ENCODE measurements at places on chromosomes 3 and 15.

DNA sequence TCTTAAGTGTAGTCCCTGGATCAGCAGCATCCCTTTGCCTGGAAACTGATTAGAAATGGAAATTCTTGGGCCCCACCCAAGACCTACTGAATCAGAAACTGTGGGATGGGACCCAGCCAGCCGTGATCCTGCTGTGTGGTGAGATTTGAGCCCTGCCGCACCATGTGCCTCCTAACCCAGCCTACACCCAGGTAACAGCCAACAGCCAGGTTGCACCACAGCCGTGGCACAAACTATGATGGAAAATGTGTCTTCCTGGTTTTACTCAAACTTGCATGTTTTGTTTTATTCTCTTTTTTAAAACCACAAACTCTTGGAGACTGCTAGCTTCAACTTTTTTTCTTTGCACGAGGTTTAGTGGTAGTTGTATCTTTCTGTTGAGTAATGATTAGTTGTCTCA lies 2.6 kb downstream of the LIMD1 start:
- DNase-seq, result no peak

DNA sequence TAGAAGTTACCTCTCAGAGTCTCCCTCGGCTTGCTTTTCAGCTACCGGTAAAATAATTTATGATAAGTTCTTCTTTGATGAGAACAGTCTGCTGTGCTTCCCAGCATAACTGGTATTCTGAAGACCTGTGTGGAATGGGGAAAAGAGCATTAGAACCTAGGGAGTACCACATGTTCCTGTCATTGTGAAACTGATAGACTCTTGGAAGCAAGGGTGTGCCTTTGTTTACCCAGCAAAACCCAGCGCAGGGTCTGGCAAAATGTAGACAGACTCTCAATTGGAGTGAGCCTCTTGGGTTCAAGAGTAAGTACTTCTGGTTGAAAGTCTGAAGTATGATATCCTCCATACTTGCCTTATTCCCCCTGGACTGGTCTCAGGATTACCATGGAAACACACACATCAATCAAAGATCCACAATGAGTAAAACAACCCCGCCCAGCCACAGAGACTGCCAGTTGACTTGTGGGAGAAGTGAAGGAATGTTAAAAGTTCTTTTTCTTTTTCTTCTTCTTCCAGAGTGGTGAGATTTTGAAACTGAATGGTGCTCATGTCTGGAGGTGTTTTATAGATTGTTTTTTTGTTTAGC lies 652.4 kb upstream of the NAALADL2 start:
- DNase-seq, result no peak

DNA sequence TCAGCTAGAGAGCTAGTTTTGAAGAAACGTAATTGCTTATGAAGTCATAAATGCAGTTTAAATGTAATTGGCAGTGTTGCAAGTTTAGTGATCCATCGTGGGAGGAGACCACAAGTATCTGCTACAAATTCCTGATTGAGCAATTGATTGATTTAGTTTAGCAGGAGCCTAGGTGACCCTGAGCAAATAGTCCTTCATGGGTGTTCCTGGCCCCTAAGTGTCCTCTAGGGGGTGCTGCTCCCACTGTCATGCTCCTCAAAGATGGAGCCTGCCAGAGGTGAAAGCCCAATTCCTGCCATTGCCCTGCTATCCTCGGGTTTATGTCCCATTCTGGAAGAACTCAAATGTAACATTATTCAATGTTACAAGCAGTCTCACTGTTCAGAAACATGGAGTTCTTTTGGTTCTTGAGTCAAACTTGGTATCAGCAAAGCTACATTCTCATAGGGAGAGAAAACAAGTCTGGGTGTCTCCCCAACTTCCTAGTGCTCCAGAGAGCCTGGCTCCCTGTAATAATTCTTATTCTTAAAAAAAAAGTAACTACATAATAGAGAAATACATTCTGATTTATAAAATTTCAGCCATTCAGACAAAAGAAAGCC lies 29.8 kb upstream of the SENP5 start:
- DNase-seq, result peak; percentile 5

DNA sequence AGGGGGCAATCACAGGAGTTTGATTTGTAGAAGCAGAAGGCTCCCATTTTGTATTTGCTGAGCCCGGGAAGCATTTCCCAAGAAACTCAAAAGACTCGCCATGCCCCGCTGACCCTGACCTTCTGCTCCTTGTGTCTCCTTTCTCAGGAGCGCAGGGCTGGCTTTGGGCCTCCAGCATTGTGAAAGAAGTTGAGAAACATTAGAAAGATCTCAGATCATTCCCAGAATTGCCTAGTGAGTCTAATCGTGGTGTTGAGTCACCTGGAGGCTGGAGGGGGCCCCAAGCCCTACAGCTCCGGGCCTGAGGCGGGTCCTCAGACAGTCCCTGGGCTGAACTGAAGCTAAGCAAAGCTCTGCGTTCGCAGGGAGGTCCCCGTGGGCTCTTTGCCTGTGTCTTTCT lies 10.9 kb upstream of the PIGZ start:
- DNase-seq, result peak; percentile 92

- DNase-seq, result no peak
Measured at GRCh38 chr3:60652829-60653228, 598.4 kb downstream of the FHIT start.

- DNase-seq, result no peak
Measured at GRCh38 chr15:77901921-77902750, 175.4 kb downstream of the TBC1D2B start.

DNA sequence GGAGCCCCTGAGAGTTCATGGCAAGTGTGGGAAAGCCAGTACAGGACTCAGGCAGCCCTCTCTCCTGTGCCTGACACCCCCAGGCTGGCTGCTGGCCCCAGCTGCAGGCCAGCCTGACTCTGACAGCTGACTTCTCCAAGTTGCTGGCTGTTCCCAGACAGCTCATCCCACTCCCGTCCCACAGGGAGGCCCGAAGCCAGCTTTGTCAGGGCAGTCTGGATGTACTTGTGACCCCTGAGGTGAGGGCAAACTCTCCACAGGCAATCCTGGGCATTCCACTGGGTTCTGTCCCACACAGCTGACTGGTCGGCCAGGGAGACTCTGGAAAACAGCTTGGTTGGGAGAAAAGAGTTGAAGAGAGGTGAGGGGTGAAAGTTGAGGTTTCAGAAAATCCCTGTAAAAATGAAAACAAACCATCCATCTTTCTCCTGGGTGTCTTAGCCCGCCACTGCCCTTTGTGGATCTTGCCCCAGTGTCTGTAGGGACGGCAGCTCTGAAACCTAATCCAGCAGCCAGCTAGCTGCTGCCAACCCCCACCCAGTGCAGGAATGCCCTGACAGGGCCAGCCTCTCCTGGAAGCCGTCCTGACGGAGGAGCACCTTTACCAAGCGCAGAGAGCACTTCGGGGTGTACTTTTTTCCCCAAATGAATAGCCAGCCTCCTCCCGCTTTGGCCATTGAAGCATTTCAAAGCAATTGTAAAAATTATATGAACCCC lies 87.9 kb downstream of the DNAJB8 start:
- peak; percentile 38 for DNase-seq

- no peak for DNase-seq
Measured at GRCh38 chr3:71128961-71129360, 454.6 kb downstream of the FOXP1 start.

All from skeletal muscle cell (primary cell).